Forelimb muscle (tissue), 1 donor: ENCODE measurements at places on chromosomes 5 and 9.

- DNase-seq, result no peak
Observed at GRCh38 chr5:95238560-95239325, 46.2 kb downstream of the MCTP1 start.

GRCh38 chr5:75627801-75628200, 16.5 kb downstream of the ANKDD1B start:
- no peak for DNase-seq

DNA sequence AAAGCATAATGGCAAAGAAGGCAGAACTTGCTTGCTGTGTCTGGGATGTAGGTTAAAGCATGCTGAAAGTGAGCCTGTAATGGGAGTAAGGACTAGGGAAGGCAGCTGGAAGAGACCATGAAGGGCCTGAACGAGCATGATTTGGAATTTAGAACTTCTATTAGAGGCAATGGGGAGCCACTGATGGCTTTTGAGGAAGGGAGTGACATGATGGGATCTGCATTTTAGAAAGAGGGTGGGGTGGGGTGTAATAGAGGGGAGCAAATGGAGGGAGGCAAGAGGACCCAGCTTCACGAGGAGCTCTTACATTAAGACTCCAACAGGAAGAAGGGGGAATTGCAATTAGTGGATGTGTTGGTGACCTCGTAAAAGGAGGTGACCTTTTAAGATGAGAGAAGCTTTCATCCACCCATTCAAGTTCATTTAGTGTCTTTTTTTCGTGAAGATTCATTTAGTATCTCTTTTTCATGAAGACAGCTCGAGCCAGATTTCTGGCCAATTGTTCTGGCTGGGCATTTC, 13.6 kb upstream of the GABRP start:
- no peak for DNase-seq

GRCh38 chr9:124855944-124856765, 2.9 kb downstream of the WDR38 start:
- no peak for DNase-seq

GRCh38 chr9:107270082-107270481, 13.0 kb upstream of the RAD23B start:
- DNase-seq, result no peak

DNA sequence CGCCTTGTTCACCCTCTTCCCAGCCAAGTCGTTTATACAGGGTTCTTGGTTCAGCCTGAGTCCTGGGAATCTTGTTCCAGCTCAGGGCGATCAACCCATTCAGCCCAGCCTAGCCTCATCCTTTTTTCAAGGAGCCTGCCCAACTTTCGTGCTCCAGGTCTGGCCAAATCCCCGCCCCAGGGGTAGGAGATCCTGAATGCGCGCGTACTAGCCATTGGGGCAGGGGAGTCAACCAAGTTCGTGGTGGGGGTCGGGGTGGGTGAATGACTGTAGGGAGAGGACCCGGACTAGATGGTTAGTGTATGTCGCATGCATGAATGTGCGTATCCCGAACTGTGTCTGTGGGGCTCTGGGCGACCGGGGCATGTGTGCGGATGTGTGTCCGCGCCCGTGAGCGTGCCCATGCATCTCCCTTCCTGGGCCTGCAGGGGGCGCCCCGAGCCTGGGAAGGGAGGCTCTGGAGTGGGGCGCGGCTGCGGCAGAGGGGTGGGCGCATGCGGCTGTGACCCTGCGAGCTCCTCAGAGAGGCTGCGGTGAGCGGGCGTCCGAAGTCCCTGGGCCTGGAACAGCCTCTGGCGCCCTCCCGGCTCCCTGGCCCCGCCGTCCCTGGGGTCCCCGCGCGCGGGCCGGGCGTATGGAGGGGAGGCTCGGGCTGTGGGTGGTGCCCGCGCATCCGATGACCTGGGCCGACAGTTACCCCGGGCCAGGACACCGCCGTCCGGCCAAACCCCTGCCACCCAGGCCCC, 8.7 kb downstream of the CCL21 start:
- DNase-seq, result no peak

- DNase-seq, result no peak
Observed at GRCh38 chr5:56169281-56169680, 63.8 kb downstream of the ANKRD55 start.

DNA sequence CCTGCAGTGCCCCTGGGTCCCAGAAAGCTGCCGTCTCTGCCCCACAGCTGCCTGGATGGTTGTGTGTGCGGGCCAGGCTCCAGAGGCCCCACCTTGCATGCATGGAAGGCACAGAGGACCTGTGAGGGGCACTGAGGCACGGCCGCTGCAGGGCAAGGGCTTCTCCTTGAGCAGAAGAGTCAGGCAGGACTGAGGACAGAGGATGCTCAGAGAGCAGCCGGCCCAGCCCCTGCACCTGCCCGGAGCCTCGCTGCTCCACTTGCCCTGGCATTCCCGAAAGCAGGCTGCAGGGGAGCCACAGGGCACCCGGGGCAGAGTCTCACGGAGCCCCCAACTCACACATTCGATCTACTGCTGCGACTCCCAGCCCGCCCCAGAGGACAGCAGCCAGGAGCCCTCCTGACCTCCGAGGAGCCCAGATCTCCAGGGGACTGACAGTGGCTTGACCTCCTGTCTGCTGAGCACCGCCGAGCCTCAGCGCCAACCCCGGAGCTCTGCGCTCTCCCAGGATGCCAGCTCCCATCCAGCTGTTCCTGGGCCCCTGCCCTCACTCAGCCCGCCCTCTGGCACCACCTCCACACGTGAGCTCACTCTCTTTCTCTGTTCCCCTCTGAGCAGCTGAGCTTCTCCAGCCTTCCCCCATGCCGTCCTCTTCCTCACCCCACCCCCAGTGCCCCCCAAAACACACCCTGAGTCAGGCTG, 95.0 kb downstream of the KCNT1 start:
- DNase-seq, result no peak

- DNase-seq, result no peak
Observed at GRCh38 chr5:35852084-35852734, 4.5 kb upstream of the IL7R start.

DNA sequence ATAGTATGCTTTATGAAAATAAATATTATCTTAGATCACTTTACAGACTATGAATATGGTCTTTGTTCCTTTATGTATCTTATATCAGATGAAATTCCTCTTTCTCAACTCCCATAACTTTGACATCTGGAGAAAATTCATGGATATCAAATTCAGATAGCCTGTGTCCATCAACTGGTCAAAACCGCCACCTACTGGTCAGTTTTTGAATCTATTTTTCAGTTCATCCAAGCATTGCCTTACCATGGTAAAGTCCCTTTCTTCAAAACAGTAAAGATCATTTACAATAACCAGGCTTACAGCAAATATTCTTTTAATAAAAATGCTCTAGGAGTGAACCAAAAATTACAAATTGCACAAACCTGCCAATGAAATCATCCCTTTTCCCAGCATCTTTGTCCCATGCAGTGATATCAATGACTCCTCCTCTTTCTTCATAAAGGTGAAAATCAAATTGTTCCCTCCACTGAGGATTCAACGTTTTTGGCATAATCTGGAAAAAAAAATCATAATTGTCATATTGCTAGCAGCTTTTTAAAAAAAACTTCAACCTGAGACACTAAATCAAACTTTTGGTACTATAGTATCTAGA, 290.5 kb downstream of the SLF1 start:
- no peak for DNase-seq

DNA sequence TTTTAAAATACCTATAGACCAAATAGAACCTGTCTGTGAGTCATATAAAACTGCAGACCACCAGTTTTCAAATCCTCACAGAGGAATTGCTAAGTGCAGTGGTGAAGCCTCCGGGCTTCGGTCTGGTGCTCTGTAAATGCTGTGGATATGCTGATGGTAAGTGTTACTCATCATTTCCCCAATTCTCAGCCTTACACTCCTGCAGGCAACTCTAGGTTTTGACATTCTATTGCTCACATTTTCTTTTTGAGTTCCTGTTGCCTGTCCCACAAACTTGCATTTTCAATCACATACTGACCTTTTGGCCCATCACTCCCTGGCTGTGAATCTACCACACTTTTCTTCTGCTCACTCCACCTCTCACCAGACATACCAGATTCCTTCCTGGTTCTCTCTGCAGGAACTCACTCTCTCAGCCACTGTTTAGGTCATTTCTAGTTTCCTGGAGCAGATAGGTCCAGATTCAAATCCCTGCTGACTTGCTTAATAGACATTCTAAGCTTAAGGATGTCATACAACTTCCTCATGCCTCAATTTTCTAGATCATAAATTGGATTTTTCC, 192.9 kb downstream of the RAB3C start:
- no peak for DNase-seq

DNA sequence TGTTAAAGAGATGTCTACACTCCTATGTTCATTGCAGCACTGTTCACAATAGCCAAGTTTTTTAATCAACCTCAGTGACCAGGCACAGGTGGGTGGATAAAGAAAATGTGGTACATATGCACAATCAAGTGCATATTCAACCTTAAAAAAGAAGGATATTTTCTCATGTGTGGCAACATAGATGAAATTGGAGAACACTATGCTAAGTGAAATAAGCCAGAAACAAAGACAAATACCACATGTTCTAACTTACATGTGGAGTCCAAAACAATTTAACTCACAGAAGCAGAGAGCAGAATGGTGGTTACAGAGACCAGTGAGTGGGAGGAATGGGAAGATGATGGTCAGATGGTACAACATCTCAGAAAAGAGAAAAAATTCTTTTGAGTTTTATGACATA, 31.8 kb downstream of the ANXA1 start:
- no peak for DNase-seq

- DNase-seq, result no peak
Observed at GRCh38 chr5:87770016-87770570, 357.4 kb upstream of the CCNH start.

GRCh38 chr5:63959177-63959982, 2.9 kb downstream of the HTR1A start:
- DNase-seq, result no peak

GRCh38 chr5:90162324-90162723, 247.2 kb downstream of the CETN3 start:
- no peak for DNase-seq

GRCh38 chr5:106843812-106844416, 826.8 kb downstream of the EFNA5 start:
- no peak for DNase-seq

- DNase-seq, result no peak
Observed at GRCh38 chr5:139492700-139493192, 10.2 kb upstream of the STING1 start.

- no peak for DNase-seq
Observed at GRCh38 chr5:60699288-60699608, 718 bp downstream of the DEPDC1B start.

- DNase-seq, result no peak
Observed at GRCh38 chr5:143229426-143229895, 174.0 kb downstream of the NR3C1 start.

- no peak for DNase-seq
Observed at GRCh38 chr5:133265257-133265656, 213.4 kb downstream of the HSPA4 start.

- DNase-seq, result no peak
Observed at GRCh38 chr5:137880313-137880712, 8.9 kb upstream of the PKD2L2 start.

DNA sequence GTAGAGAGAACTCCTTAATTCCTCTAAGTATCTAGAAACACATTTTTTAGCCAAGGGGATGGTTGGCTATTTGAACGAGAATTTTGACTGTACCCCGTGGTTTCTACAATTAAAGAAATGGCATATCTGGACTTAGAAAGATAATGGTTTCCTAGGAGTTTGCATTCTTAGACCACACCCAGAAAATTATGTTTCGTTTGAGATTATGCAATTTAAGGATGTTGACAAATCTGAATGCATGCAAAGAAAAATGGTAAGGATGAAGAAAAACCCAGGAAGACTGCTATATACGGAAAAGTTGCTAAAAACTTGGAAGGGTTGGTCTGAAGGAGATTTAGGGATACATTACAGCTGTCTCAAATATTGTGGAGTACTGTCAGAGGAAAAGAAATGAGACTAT, 538.5 kb upstream of the WWC1 start:
- DNase-seq, result no peak

DNA sequence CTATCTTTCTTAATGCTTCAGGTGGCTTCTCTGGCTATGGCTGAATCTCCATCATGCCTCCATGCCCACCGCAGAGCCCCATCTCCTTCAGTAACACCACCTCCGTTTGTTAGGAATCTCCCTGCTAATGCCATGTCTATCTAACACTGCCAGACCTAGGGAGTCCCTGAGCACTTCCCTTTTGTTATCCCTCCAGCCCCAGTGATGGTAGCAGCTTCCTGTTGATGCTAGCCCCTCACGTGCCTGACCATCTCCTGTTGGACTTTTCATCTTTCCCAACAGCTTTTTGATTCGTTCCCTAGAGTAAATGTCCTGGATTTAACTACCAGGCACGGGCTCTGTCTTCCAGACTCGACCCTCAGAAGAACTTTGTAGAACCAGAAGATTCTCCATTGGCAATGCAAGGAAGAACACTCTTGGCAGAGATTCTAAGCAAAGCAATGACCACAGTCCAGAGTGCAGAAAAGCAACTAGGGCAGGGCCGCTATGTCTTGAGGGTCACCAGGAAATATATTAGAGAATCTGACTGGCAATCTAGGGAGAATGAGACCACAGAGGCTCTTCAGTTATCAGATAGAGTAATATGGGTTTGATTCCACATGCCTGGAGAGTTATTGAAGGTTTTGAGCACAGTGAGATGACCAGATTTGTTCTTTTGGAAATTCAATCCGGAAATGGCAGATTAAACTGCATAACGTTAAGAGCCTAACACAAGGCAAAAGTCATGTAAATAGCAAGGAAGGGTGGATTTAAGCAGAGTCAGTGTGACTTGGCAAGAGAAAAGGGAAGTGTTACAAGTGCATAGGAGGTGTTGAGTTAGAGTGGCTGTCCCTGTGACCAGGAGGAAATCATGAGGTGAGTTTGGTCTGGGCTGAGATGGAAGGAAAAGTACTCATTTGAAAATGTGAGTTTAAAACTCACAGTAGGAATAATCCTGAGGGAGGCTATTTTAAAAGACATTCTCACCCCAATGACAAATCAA, 555.2 kb downstream of the ACTL7B start:
- DNase-seq, result no peak

DNA sequence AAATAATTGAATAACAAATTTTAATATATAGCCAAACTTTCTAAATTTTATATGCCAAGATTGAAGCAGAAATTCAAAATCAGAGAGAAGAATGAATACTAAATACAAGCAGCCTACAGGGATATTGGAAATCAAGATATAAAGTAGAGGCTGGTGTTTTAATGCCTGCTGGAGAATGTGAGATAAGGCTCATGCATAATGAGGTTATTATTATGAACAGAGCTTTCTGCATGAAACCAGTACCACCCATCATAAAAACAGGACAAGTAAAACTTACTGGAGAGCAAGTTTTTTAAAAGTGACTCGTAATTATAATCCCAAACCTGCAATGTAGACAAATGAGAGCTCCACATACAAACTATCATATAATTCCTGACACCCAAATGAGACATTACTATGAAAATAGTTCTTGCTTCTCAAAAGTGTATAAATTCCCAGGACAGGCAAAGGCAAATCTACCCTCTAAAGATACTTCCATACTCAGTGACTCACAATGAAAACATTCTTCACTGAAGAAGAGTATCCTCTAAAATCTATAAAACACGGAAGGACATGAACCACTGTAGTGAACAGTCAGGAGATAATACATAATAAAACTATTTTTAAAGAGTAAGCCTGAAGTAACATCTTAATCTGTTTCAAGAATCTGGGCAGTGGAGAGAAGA, 532.0 kb upstream of the GRAMD2B start:
- no peak for DNase-seq
